ENCODE measurements at places on chromosomes 1 and 21.

DNA sequence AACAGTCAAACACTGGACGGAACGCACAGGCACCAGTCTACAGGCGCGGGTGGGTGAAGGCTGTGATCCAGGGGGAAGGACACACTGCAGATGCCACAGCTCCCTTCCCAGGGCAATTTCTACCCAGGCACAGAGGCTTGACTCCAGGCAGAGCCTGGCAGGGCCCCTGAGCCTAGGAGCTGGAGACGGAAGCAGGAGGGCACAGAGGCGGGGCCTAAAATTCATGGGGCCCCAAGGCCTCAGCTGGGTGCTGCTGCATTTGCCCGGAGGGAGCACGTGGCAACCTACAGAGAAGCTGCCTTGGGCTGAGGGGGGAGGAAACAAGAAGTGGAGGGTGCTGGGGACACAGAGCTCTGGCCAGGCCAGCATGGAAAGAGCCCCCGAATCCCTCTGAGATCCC lies 41.2 kb downstream of the UBE2G2 start:
- no peak for DNase-seq

DNA sequence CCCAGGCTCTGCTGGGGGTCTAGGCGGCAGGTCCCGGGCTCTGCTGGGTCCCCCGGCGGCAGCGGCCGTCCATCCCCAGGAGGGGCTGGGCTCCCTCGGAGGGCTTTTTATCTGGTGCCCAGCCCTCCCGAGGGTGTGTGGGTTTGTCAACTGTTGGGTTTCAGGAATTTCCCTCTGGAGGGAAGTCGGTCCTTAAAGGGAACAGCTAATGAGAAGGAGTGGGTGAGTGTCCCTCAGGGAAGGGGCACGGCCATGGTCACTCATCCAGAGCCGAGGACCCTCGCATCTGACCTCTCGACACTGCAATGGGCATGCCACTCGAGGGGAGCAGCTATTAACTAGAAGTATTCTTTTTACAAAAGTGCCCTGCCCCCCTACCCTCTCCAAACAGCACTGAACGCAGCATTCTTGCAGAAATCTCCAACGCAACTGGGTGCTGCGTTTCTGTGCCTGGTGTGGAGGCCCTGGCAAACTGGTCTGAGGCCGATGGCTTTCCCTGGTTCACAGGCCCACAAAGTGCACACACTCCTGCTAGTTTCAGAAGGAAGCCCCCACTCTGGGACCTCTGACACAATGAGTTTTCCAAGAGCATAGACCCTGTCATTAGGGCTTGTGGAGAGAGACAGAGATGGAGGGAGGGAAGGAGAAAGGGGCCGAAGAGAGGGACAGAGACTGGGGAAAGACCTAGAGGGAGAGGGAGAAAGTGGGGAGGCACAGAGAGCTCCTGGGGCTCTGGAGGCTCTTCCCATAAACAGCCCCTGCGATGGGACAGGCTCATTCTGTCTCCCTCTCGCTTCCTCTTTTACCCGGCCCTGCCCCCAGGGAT lies 1.0 kb upstream of the TSPEAR start:
- no peak for DNase-seq

DNA sequence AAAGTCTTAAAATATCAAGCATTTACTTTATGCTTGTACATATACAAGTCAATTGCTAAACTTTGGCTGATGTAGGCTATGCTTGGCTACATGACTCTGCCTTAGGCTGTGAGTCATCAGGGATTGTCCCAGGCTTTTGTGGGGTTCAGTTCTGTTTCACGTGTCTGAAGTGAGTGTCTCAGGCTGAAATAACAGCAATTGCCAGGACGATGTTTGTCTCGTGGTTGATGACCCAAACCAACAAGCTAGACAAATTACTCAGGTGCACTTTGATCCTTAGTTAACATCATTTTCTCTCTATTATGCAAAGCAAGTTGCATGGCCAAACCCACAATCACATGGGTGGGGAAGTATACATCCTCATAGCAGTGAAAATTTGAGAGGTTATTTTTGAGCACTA lies 410.1 kb downstream of the BRINP3 start:
- peak; percentile 36 for DNase-seq

DNA sequence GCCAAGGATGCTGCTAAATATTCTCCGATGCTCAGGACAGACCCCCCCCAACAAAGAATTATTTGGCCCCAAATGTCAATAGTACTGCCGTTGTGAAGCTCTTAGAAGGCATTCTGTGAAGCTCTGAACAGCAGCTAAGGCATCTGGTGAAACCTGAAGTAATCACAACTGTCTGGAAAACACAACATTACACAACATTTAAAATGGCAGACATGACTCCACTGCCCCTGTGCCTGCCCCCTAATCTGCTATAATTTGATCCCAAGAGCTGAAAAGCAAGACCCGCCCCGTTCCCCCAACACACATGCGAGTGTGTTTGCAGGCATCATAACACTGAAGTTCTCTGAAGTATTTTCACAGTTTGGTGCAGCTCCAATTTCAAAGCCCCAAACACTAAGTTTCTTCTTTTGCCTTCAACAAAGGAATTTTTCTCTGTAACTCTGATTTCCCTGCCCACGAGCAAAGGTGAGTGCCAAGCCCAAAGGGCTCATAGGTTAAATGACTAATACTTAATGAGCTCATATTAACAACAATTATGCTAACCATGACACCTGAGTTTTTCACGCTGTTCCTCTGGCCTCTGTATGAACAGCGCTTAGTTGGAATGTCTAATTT lies 129.2 kb downstream of the CLIC6 start:
- DNase-seq: no peak

- DNase-seq: no peak
Measured at GRCh38 chr1:55888685-55889317, 673.6 kb upstream of the USP24 start.

DNA sequence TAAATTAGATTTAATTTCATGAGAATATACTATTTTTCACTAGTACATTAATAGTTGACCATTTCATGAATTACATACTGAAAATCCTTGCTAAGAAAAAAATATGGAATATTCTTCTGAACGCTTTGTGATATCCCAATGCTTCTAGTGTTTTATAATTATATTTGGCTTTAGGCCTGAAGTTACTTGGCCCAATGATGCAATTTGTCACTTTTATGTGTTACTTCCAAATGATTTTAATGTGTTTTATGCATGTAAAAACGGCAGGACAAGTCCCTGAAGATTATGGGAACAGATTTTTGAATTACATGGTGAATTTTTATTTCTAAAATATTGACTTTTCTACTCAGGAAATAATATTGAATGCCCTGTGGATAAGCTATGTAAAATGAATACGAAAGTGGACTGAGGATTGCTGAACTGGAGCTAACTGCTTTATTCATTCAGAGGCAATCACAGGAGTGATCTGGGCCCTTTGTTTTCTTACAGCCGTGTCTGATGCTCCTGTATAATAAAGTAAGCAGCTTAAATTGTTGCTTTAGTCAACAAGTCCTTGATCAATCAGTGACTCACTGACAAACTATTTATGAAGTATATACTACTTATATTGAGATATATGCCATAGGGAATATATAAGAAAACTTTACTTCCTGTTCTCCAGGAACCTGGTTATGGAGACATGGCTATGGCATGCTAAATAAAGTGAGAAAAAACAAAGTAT lies 543.0 kb upstream of the RGS18 start:
- DNase-seq: no peak

DNA sequence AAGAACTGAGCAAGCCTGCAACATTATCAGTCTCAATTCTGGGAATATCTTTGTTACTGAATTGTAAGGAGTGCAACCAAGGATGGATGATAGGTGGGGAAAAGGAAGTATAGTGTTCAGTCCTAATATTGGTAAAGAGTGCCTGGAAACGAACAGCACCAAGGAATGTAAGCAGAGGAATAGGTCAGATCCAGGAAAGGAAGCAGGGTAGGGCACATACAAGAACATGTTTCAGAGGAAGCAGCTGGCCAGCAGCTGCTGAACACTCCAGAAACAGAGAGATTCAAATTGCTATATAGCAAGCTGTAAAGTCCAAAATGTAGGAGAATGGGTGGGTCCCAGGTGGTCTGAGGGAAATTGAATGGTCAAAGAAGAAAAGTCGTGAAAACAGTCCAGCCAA lies 37.9 kb downstream of the CRB1 start:
- DNase-seq: no peak

DNA sequence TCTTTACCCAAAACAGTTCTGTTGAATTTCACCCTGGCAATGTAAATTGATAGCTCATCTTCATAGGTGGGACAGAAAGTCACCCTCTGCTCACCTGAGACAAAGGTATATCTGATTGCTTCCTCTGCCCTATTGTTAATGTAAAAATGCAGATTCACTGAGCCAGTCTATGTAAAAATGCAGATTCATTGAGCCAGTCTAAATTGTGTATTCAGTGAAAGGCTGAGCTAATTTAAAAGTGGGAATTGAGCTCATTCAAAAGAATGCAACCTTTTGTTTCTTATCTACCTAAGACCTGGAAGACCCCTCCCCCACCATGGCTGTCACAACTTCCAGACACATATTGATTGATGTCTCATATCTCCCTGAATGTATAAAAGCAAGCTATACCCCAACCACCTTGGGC lies 4.8 kb upstream of the MYSM1 start:
- DNase-seq: no peak

- no peak for DNase-seq
Measured at GRCh38 chr1:1619917-1620361, 4.6 kb downstream of the MIB2 start.

DNA sequence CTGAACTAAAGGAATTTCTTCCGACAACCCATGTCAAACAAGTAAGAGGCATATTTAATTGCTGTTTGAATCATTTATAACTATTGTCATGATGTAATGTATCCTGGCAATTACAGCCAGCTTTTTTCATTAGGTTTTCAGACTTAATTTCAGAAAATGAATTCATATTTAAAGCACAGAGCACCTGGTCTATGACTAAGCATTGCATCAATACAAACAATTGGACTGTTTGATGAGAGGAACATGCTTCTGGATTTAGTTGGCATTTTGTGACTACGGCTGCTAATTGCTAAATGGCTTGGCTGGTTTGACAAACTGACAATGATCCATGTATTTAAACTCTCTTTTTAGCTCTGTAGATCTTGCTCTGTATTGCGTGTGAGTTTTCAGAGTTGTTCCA lies 853.4 kb downstream of the NCAM2 start:
- no peak for DNase-seq

- peak; percentile 56 for DNase-seq
Measured at GRCh38 chr1:37764414-37764825, 500 bp downstream of the EPHA10 start.

GRCh38 chr1:14769486-14770274 lies 171.2 kb downstream of the KAZN start:
- no peak for DNase-seq

DNA sequence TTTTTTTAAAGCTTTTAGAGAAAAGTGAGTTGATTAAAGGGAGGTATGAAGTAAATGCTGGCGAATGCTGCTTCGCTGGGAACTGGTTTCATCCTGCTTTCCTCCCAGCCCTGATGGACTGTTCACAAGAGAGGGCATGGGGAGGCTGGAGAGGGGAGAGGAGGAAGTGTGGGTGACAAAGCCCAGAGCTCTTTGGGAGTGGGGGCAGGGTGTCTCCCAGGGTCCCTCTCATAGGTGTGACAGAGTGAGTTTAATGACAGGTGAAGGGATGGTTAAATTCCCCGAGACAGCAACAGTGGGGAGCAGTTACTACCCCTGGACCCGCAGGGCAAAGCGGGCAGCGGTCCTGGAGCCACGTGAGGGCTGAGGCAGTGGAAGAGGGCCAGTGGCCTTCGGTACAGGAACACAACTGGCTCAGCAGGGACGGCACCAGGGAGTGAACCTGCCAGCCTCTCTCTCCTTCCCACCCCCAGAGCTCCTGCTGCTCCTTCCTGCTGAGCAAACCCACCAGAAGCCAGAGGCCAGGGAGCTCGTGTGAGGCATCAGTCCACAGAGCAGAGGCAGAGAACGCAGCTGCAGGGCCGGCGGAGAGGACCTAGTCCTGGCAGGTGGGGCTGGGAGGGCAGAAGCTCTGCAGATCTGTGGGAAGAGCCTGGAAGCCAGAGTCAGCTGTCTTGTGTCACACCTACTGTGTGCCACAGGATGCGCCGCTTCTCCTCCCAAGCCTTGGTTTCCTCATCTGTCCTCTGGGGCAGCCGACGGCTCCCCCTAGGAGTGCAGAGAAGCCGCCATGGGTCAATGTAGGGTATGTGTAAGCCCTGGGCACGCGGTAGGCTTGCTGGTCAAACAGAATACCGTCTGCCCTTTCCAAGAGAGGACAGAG lies 20.9 kb upstream of the LRP8 start:
- DNase-seq: no peak

DNA sequence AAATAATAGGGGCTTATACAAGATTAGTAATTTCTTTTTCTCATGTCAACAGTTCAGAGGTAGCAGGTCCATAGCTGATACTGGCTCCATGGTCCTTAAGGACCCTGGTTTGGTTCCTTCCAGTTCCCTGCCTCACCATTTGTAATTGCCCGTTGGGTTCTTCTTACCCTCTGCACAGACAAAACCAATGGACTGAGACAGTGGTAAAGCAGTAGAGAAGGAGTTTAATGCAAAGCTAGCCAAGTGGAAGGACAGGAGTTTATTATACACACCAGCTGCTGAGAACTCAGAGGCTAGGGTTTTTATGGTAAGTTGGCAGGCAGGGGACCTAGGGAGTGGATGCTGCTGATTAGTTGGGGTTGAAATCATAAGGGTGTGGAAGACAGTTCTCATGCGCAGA lies 35.9 kb upstream of the AXDND1 start:
- no peak for DNase-seq

DNA sequence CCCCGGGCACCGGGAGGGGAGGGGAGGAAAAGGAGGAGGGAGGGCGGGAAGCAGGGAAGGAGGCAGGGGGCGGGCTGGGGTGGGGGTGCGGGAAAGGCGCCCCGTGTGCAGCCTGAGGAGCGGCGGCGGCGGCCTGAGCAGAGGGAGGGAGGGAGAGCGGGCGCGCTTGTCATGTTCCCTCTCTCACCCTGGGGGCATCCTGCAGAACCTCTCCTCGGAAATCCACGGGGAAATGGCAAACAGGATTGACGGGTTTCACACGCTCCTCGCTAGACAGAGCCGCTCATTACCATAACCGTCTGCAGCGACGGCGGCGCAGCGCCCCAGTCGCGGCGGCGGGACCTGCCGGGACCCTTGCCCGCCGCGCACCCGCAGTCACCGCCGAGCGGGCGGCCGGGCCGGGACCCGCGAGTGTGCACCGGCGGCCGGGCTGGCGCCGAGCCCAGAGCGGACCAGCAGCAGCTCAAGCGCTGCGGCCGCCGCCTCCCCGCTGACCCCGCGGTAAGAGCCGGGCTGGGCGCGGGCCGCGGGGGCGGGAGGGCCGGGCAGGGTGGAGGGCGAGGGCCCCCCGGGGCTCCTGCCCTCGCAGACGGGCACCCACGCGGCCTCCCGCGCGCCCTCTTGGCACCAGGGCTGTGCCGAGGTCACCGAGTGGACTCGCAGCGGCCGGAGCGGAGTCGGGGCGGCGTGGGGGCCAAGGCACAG lies at the start of gene SERTAD4:
SERTAD4 (plus strand) TSS at position 286 of the 705 bp plus-strand sequence. CDS start 5,165 bp downstream, outside the sequence.
- no peak for DNase-seq

- DNase-seq: peak; percentile 74
Measured at GRCh38 chr1:9687120-9687873, 35.8 kb downstream of the PIK3CD start.

DNA sequence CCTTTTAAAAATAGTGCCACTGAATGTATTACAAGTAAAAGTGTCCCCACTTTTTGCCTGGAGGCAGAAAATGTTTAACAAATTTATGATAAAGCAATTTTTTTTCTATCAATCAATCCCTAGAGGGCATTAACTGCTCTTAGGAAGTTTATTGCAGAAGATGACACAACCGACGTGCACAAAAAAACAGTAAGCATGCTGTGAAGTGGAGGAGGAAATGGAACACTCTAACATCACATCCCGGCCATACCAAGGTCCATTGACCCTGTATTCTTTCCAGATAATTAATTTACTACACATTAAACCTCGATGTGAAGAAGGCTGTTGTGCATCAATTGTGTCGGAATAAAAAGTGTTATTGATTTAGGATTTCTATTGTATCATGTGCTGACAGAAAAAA lies 264.9 kb upstream of the NR5A2 start:
- DNase-seq: no peak

GRCh38 chr1:152946248-152946647 lies 758 bp upstream of the SPRR5 start:
- DNase-seq: no peak
